ENCODE measurements at places on chromosomes 6 and 20. TPM values are rescaled to one million over a fixed set of nuclear protein-coding genes. Genes with fewer than 3 reads are reported as not detected.

The KCNK16 gene
- total RNA-seq, result not detected

The ALDH8A1 gene
- 1.0 TPM for total RNA-seq

DNA sequence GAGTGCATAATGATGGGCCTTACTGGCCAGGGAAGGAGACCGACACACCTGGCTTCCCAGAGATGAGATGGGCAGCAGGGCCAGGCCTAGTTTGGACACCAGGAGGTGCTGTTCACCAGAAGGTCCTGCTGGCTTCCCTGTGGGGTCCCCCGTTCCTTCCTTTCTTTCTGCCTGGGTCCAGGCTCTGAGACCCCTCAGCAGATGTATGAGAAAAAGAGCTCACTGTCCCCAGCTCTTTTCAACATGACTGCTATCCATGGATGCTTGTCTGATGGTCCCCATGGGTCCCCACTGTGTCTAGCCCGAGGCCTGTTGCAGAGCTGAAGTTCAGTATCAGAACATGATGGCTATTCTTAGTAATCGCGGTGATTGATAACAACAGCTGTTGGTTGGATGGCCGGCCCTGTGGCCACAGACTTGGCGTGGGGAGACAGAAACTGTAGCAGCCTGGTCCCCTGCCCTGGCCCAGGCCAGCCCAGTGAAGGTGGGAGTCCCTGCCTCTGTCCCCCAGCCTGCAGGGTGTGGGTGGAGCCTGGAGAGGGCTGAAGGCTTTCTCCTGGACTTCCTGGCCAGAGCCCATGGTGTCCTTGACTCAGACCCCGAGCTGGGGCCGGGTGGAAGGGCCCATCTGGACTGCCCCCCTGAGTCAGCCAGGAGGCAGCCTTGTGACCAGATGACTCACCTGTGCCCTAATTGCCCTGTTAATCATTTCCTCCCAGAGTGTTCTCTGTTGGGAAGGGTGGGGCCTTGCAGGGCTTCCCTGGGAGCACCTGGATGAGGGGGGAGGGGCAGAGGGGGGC is 9.9 kb upstream of the BAK1 start:
- peak; percentile 49 for DNase-seq
- no peak overlapping the region for H3K4me3 ChIP-seq
- H3K4me1 ChIP-seq, result peaks cover 35% of the 10 kb centered on the region
- no peak overlapping the region for H3K27ac ChIP-seq
- H3K36me3 ChIP-seq, result no peaks in the 10 kb centered on the region

The TP53TG5 gene
- not detected for total RNA-seq

The OR2H2 gene
- total RNA-seq, result not detected

- no peaks in the 10 kb centered on the region for H3K4me1 ChIP-seq
- no peaks in the 10 kb centered on the region for H3K27me3 ChIP-seq
- DNase-seq, result peak; percentile 12
Measured at GRCh38 chr6:56570413-56571359, 72.0 kb downstream of the DST start.

DNA sequence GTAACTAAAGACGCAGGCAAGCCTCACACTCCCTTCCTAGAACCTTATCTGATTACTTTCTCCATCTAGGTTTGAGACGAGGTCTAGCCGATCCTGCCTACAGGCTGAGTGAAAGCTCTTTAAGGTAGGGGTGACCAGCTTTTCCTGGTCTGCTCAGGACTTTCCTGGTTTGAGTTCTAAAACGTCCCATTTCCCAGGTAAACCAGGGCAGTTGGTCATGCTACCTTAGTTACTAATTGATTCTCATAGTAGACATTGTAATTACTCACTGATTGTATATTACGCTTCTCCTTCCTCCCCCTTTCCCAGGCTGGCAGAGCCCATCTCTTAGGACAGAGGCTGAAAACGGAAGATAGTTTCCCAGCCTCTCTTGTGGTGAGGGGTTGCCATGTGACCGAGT is 27.9 kb upstream of the RSPO4 start:
- H3K4me1 ChIP-seq, result no peaks in the 10 kb centered on the region
- peaks cover 5% of the 10 kb centered on the region for H3K27me3 ChIP-seq
- DNase-seq, result no peak
- H3K36me3 ChIP-seq, result no peaks in the 10 kb centered on the region
- no peak overlapping the region for H3K27ac ChIP-seq

DNA sequence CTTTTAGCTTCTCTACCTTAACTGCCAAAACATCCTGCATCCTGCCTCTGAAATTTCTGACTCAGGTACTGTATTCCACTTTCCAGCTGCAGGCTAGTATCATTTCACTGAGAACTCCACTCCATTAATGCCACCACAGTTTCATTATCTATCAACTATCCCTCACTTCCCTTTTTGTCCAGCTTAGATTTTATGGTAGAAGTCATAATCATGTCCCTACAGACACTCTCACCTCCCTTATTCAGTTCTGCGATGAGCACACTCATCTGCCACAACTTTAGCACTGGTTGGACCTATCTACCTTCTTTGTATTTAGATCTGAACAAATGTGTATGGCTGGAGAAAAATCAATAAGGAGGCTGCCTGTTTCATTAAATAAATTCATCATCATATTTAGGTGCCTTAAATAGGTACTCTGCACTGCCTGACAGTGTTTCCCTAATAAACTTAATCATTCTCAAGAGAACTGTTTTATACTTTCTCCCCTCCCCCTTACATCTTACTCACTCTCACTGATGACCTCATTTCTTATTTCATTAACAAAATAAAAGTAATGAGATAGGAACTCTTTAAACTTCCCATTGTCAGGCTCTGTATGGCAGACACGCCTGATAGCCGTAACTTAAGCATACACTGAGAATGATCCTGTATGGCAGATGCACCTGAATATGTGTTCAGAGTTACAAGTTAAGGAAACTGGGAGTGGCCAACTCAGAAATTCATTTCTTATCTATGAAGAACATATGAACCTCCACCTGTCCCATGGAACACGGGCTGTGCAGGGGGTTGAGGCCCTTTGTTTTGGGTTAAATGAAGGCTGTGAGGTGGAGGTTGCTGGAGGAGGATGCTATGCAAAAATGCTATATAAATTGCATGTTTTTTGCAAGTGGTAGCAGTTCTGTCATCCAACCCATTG is 95.3 kb upstream of the MAN1A1 start:
- H3K4me1 ChIP-seq, result peaks cover 38% of the 10 kb centered on the region
- no peak for DNase-seq
- H3K4me3 ChIP-seq, result no peak overlapping the region
- peaks cover 16% of the 10 kb centered on the region for H3K36me3 ChIP-seq
- H3K27ac ChIP-seq, result no peak overlapping the region

The STMND1 gene
- not detected for total RNA-seq

DNA sequence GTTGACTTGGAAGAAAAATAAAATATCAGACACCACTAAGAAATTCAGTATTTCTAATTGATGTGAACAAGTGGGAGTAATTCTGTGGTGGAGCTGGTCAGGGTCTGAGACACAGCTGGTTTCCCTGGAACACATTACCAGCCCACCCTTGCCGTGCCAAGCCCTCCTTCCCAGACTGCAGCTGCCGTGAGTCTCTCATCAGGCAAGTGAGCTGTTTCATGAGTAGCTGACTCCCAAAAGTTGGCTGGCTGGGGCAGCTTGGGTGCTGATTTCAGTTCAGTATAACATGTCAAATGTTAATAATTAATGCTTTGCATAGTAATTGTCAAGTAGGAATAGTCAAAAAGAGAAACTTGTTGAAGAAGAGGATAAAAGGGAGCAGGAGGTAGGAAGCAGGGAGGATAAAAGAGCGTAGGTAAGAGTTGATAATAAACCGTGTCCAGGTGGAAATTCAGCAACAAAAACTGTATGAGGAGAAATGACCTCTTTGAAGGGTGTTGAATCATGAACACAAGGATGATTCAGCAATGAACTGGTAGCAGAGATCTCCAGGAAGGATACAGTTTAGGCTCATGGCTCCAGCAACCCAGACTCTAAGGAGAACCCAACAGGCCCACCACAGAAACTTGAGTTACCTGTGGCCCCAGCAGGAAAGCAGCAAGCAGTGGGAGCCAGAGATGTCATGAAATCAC is 110.9 kb upstream of the SSTR4 start:
- no peaks in the 10 kb centered on the region for H3K36me3 ChIP-seq
- DNase-seq, result no peak
- no peak overlapping the region for H3K27ac ChIP-seq
- peaks cover 3% of the 10 kb centered on the region for H3K27me3 ChIP-seq

- no peak overlapping the region for H3K27ac ChIP-seq
- no peaks in the 10 kb centered on the region for H3K27me3 ChIP-seq
- H3K4me3 ChIP-seq, result no peak overlapping the region
Measured at GRCh38 chr6:54907355-54907754, 60.8 kb downstream of the FAM83B start.

DNA sequence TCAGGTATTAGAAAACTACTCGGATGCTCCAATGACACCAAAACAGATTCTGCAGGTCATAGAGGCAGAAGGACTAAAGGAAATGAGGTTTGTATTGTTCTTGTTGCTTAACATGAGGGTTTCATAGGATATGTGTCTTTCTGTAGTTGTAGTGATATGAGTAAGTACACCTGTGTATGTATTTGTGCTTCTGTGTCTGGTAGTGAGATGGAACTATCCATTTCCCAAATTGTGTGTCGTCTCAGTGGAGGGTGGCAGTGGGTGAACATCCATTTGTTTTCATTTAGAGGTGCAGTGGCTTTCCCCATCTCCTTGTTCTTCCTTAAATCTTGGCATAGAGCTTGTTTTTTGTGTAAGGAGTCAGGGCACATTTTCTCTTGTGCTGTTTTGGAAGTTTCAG is 8.2 kb downstream of the ASXL1 start:
- DNase-seq, result no peak
- H3K4me3 ChIP-seq, result no peak overlapping the region

- no peak overlapping the region for H3K27ac ChIP-seq
- H3K4me3 ChIP-seq, result no peak overlapping the region
- no peaks in the 10 kb centered on the region for H3K27me3 ChIP-seq
- DNase-seq, result no peak
- H3K4me1 ChIP-seq, result no peaks in the 10 kb centered on the region
- no peaks in the 10 kb centered on the region for H3K36me3 ChIP-seq
Measured at GRCh38 chr6:140311146-140311545, 936.7 kb upstream of the CITED2 start.

GRCh38 chr6:108644252-108644651 is 83.5 kb downstream of the FOXO3 start:
- no peak overlapping the region for H3K4me3 ChIP-seq
- peaks cover 3% of the 10 kb centered on the region for H3K4me1 ChIP-seq
- DNase-seq, result no peak

The VSTM2L gene
- total RNA-seq, result not detected

The MYCT1 gene
- not detected for total RNA-seq

GRCh38 chr6:30013291-30013922 is 47.7 kb upstream of the POLR1H start:
- H3K27ac ChIP-seq, result no peak overlapping the region
- H3K4me1 ChIP-seq, result no peaks in the 10 kb centered on the region
- peak; percentile 43 for DNase-seq
- no peak overlapping the region for H3K4me3 ChIP-seq
- H3K27me3 ChIP-seq, result peaks cover 1% of the 10 kb centered on the region

DNA sequence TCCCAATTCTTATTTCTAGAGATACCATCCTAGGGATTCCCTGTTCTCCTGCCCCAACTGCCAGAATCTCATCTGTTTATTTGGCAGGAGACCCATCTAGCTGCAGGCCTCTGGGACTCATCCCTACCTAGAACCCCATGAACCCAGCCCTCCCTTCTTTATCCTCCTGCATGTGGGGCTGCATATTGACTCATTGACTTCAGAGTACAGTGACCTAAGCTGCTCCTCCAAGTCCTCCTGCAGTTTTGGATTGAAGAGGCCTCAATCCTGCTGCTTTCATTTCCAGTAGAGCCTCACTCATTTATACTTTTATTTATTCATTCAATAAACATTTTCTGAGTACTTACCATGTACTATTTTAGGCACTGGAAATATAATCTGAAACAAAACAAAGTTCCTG is 11.6 kb downstream of the TMEM200A start:
- peaks cover 5% of the 10 kb centered on the region for H3K36me3 ChIP-seq
- DNase-seq, result no peak
- no peak overlapping the region for H3K4me3 ChIP-seq
- H3K27me3 ChIP-seq, result peaks cover 2% of the 10 kb centered on the region
- peaks cover 20% of the 10 kb centered on the region for H3K4me1 ChIP-seq

DNA sequence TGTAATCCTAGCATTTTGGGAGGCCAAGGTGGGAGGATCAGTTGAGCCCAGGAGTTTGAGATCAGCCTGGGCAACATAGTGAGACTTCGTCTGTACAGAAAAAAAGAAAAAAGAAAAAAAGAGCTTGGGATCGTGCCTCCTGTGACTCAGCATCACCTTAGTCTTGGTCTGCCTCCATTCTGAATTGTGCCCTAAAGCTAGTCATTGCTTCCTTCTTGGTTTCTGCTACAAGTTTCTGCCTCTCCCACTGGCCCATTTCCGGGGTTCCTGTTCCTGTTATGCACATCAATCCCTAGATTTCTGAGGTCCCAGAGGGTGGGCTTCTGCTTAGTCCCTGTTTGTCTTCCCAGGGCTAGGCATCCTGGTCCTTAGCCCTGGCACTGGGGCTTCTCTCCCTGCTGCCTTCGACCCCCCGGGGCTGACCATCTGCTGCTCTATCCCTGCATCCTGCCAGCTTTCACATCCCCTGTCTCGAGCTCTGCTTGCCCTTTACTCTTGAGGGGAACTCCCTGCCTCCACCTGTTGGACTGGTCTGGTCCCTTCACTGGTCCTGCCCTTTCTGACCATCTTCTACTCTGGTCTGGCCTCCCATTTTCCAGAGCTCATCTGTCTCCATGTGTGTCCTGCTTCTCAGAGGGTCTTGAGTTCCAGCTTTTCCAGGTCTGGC is 77.5 kb upstream of the ESR1 start:
- no peak for DNase-seq
- H3K36me3 ChIP-seq, result peaks cover 4% of the 10 kb centered on the region
- no peak overlapping the region for H3K27ac ChIP-seq
- peaks cover 8% of the 10 kb centered on the region for H3K4me1 ChIP-seq
- no peaks in the 10 kb centered on the region for H3K27me3 ChIP-seq

The TREM2 gene
- not detected for total RNA-seq

GRCh38 chr20:16203096-16203495 is 370.2 kb downstream of the KIF16B start:
- H3K27ac ChIP-seq, result no peak overlapping the region
- no peaks in the 10 kb centered on the region for H3K36me3 ChIP-seq
- no peak overlapping the region for H3K4me3 ChIP-seq
- no peaks in the 10 kb centered on the region for H3K4me1 ChIP-seq
- no peaks in the 10 kb centered on the region for H3K27me3 ChIP-seq

GRCh38 chr6:23307516-23307915 is 738.1 kb downstream of the HDGFL1 start:
- no peaks in the 10 kb centered on the region for H3K36me3 ChIP-seq
- H3K4me1 ChIP-seq, result no peaks in the 10 kb centered on the region
- no peak for DNase-seq
- H3K27me3 ChIP-seq, result no peaks in the 10 kb centered on the region
- no peak overlapping the region for H3K4me3 ChIP-seq
- H3K27ac ChIP-seq, result no peak overlapping the region

Measured in activated CD4-positive, alpha-beta T cell treated with anti-CD3 and anti-CD28 coated beads, Interleukin-2, amount 10 ng/mL, durations not matched to agents 7 days and 5 days (primary cell).